Chondrocyte (in vitro differentiated cells): ENCODE measurements at places on chromosomes 2 and 18. TPM values are rescaled to one million over a fixed set of nuclear protein-coding genes. Genes with fewer than 3 reads are reported as not detected.

Gene FBLN7
- total RNA-seq, result 0.77 to 1.3 TPM (median 1.0 TPM) in 3 replicates

Gene GRB14
- 1.1 to 2.4 TPM (median 1.2 TPM) in 3 replicates for total RNA-seq

Gene TPO
- not detected in 3 replicates for total RNA-seq

Gene HAAO
- total RNA-seq, result 1.6 to 8.5 TPM (median 8.2 TPM) in 3 replicates

Gene ARMC9
- total RNA-seq, result 71.6 to 188 TPM (median 187 TPM) in 3 replicates

Gene GPR45
- total RNA-seq, result not detected in 3 replicates

Gene LYG2
- total RNA-seq, result not detected in 3 replicates

- DNase-seq, result no peak
Measured at GRCh38 chr2:26122630-26123029, 50.3 kb upstream of the GAREM2 start.

- no peak for DNase-seq
Measured at GRCh38 chr2:69932596-69932922, 17.6 kb downstream of the MXD1 start.

DNA sequence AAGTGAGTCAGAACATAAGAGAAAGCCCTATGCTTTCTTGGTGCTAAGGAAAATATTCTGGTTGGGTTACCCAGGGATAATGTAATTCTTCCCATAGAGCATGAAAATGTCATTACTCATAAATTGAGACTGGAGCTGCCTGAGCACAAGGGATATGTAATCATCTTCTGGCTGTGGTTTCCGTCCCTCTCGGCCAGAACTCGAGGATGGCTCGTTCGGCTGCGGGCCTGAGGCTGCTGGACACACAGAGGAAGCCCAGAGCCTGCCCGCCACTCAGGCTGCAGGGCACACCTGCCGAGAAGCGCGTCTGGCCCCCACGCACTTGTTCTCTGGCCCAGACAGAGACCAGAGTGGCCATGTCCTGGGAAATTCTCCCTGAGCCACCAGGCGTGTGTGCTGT lies 104.9 kb downstream of the ASAP2 start:
- DNase-seq, result no peak

GRCh38 chr2:239396881-239397681 lies 3.7 kb downstream of the HDAC4 start:
- peak; percentile 57 for DNase-seq

GRCh38 chr2:189498205-189498604 lies 56.9 kb downstream of the WDR75 start:
- DNase-seq, result no peak

- DNase-seq, result no peak
Measured at GRCh38 chr2:215590010-215590745, 154.3 kb upstream of the FN1 start.

- DNase-seq, result no peak
Measured at GRCh38 chr2:193980599-193980998, 1676.4 kb upstream of the SLC39A10 start.

- no peak for DNase-seq
Measured at GRCh38 chr2:224690868-224691267, 25.3 kb downstream of the CCDC195 start.

DNA sequence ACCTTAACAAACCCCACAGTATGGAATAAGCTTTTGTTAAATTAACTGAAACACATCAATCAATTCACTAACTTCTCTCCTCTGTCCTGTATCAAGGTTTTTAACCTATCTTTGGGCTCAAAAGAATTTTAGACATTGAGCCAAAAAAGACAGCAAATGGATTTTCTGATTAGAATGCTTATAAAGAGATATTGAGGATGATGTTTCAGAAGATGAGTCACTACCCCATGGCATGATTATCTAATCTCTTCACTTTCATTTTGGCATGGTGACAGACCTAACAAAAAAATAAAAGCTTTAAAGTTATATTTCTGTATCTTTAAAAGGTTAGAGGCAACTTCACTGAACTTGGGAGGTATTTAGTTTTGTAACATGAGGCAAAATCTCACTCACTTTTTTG lies 55.5 kb downstream of the SGPP2 start:
- no peak for DNase-seq

GRCh38 chr2:201768918-201769317 lies 11.8 kb downstream of the ALS2 start:
- DNase-seq, result no peak

- no peak for DNase-seq
Measured at GRCh38 chr2:239523954-239524330, 123.1 kb upstream of the HDAC4 start.

GRCh38 chr2:223886726-223887125 lies 49.3 kb upstream of the AP1S3 start:
- no peak for DNase-seq

DNA sequence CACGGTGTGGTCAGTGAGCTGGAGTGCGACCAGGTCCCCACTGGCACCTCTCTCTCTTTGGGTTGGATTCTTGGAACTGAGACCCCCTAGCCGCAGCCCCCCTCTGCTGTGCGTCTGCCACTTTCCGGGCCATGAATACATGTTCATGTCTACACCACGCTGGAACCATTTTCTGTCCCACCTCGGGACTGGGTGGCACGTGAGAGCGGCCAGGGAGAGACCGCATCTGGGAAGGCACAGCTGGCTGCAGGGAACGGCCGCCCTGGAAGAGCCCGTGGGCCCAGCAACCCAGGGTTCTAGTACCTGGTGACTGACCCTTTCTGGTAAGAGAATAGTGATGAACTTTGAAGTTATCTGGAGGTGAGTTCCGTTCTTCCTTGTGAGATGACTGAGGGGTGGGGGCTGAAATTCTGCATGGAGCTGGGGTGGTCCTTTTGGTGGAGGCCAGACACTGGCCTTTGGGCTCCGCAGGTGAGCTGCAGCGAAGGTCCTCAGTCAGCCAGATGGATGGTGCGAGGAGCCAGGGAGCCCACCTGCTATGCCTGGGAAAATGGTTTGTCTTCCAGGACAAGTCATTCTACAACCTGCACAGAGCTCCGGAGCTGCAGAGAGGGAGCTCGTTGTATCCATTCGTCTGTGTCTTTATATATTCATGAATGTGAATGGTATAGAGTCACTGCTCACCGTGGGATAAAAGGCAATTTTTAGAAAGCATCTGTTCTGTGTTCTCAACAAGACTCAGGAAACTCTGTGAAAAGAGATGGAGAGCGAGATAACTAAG lies 223.5 kb downstream of the NDUFA10 start:
- no peak for DNase-seq

DNA sequence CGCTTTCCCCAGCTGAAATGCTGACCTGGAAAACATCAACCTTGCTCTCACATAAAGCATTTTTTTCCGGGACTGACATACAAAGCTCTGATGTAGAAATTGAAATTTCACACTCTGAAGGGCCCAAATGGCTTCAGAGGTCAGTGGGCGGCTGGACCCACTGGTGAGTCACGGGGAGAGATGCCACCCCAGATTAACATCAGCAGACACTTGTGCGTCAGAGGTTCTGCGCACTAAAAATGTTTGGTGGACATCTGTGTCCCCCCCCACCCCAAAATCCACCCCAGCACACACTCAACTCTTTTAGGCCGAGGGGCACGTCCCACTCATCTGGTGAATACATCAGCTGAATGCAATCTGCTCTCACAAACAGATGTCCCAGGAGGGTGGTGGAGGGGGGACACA lies 208.9 kb downstream of the ASB1 start:
- DNase-seq, result no peak

DNA sequence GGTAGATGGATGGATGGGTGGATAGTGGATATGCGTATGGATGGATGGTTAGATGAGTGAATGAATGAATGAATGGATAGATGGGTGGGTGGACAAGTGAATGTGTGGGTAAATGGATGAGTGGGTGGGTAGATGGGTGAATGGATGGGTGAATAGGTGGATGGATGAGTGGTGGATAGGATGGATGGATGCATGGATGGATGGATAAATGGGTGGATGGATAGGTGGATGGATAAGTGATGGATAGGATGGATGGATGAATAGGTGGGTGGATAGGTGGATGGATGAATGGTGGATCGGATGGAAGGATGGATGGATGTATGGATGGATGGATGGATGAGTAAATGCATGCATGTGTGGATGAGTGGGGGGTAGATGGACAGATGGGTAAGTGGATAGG lies 169.3 kb downstream of the ACKR3 start:
- DNase-seq, result no peak

DNA sequence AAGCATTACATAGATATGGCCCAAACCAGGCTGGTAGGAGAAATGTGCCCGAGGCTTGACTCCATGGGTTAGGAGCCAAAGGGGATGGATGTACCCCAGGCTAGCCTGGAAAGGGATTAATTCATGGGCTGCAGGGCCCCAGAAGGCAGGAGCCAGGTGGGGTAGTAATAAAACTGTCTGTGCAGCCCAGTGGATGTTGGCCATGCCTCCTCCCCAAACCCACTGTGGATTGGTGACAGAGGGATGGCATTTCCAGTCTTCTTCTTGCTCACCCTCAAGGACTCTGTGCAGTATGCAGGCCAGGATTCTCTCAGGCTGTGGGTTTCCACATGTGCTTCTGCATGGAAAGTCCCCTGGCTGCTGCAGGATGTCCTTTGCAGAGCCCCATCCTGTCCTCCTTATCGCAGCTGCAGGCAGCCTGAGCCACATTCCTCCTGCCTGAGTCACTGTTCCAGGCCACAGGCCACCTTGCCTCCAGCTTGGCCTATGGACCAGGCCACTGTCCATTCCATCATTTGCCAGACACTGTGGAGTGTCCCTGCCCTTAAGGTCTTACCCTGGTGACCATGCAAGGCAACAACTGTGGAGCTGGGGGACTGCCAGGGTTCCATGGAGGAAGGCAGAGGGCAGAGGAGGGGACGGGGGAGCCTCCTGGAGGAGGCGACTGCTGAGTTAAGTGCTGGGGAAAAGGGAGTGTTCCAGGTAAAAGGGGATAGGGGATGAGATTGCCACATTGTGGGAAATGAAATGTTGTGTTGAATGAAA lies 38.9 kb downstream of the INO80C start:
- DNase-seq, result no peak

GRCh38 chr2:64260817-64261216 lies 116.6 kb upstream of the PELI1 start:
- DNase-seq, result no peak

DNA sequence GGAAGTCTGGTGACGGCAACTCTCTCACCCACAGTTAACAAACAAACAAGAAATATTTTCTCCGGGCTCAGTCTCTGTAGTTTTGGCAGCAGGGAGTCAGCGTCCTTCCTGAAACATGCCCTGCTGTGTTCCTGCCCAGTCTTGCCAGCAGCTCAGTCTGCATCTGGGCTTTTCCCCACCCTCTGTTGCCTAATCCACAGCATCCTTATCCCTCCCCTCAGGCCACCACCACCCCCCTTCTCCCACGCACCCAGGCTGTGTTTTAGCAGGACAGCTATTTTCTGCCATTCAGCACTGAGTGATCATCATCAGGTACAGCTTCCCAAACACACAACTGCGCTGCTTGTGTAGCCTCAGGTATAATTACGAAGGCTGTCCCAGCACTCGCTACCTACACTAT lies 168.2 kb downstream of the DPP10 start:
- DNase-seq, result no peak

DNA sequence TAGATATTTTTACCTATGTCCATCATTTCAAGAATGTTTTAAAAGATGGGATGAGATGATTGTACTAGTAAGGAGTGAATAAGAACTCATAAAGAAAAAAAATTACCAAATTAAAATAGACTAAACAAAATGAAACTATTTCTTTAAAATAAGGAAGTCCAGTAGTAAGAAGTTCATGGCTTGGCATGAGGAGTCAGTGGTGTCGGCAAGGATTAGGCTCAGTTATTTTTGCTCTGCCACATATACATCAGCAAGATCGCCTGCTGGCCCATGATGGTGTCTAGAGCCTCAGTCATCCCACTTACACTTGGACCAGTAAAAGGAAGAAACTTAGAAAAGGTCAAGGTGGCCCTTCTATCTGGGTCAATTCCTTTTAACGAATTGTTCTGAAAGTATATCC lies 300.9 kb upstream of the SLC8A1 start:
- no peak for DNase-seq

DNA sequence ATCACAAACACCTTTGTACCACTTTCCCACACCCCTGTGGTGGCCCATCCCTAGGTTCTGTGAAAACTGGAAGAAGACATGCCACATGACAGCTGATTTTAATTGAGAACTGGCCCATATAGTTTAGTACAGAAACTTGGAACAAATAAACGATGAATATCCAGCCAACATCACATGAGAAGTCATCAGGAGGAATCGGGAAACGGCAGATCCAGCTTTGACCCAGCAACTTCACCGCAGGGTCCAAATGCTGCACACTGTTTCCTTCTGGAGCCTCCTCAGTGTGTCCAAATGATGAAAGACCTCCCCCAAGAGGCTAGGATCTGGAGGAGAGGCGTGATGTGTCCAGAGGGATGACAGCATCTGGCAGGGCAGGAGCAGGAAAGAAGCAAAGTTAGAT lies 75.5 kb downstream of the COPS8 start:
- DNase-seq, result no peak

- no peak for DNase-seq
Measured at GRCh38 chr2:57862153-57862552, 184.5 kb upstream of the VRK2 start.

- DNase-seq, result no peak
Measured at GRCh38 chr2:215573496-215573895, 137.6 kb upstream of the FN1 start.

- no peak for DNase-seq
Measured at GRCh38 chr18:9865764-9866490, 19.8 kb upstream of the TXNDC2 start.

DNA sequence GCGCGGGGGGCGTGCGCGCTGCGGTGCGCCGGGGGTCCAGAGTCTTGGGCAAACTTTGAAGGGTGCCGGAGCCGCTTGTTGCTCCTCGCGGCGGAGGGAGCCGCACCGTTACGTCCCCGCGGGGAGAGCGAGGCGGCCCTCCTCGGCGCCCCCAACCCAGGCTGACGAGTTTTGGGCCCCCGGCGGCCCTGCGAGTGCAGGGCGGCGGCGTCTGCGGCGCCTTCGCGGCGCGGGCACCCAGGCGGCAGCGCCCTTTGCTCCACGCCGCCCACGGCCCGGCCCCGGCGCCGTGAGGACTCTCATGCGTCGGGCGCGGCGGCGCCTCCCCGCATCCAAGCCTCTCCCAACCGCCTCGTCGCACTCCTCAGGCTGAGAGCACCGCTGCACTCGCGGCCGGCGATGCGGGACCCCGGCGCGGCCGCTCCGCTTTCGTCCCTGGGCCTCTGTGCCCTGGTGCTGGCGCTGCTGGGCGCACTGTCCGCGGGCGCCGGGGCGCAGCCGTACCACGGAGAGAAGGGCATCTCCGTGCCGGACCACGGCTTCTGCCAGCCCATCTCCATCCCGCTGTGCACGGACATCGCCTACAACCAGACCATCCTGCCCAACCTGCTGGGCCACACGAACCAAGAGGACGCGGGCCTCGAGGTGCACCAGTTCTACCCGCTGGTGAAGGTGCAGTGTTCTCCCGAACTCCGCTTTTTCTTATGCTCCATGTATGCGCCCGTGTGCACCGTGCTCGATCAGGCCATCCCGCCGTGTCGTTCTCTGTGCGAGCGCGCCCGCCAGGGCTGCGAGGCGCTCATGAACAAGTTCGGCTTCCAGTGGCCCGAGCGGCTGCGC lies 814 bp downstream of the FZD7 start:
- no peak for DNase-seq

GRCh38 chr18:79395308-79395640 lies 456 bp upstream of the NFATC1 start:
- DNase-seq, result peak; percentile 42
